Kidney capillary endothelial cell (primary cell): ENCODE measurements at places on chromosomes 7 and 10.

- DNase-seq, result no peak
These were observed 98.7 kb upstream of the DNAAF5 start for GRCh38 chr7:627661-628401.

DNA sequence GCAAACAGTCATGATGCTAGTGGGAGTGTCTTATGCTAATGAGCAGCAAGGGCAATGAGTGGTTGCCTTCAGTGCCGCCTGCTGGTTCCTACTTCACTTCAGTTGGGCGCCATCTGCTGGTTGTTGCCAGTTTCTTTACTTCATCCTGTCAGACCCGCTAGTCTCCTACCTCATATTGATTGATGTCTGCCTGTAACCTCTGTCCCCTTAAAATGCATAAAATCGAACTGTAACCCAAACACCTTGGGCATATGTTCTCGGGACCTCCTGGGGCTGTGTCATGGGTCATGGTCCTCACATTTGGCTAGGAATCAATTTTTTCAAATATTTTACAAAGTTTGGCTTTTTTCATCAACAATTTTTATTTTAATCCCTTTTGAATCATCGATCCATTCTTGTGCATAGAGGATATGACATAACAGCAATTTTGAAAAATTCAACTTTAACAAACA, 62.8 kb upstream of the C7orf33 start:
- DNase-seq, result peak; percentile 79

- no peak for DNase-seq
These were observed 3.8 kb downstream of the VPS41 start for GRCh38 chr7:38905056-38905759.

GRCh38 chr7:130912082-130912861, 178.3 kb upstream of the KLF14 start:
- DNase-seq, result peak; percentile 71

- DNase-seq, result no peak
These were observed 110.5 kb downstream of the IPMK start for GRCh38 chr10:58157076-58157766.

DNA sequence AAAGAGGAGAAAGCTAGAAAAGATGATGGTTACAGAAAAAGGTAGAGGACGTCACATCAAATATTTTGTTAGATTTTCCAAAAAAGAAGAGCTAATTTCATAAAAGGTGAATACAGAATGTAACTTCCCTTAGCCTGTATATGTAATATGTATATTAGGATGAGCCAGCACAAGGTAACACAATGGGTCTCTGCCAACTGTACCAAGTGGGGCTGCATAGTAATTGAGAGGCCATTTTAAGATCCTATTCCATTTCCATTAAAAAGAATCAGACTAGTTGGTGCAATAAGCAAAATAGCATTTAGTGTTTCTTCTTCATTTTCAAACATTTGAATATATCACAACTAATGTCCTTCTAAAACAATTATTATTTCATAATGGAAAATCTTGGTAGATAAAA, 134.6 kb downstream of the SEMA3A start:
- no peak for DNase-seq

DNA sequence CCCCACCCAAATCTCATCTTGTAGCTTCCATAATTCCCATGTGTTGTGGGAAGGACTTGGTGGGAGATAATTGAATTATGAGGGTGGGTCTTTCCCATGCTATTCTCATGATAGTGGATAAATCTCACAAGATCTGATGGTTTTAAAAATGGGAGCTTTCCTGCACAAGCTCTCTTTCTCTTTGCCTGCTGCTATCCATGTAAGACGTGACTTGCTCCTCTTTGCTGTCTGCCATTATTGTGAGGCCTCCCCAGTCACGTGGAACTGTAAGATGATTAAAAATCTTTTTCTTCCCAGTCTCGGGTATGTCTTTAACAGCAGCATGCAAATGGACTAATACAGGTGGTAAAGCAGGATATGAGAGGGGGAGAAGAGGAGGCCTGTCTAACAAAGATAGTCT, 88.3 kb downstream of the TMEM106B start:
- no peak for DNase-seq

DNA sequence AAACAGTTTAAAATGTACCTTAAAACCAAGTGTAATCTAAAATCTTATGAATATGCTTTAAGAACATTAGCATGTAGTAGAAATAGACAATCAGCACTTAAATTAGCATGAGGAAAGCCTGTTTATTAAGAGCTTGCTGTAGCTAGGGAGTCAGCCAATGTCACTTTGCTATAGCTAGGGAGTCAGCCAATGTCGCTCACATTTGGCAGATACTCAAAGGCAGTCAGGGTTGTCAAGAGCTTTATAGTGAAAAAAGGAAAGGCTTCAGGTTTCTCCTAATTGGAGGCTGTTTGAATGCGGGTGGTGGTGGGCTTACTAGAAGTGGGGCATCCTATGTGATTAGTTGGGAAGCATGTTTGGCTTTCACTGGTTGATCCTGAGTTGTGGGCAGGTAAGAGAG, 226.2 kb upstream of the DGKB start:
- DNase-seq, result no peak

DNA sequence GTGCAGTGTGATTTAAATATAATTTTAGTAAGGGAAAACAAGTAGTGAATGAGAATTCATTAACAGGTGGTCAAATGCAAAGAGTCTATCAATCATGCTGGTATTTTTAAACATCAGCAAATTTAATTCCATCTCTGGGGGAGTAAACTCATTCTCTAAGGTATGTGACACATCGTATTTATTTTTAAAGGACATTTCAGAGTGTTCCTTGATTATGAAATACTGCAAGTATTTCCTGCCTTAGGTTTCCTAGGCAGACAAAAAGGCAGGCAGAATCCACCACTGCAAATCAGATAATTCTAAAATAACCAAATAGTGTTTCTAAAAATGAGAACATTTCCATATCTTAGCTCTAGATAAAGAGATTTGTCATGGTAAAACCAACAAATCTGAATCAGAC, 193.8 kb downstream of the LRRTM3 start:
- DNase-seq, result no peak

DNA sequence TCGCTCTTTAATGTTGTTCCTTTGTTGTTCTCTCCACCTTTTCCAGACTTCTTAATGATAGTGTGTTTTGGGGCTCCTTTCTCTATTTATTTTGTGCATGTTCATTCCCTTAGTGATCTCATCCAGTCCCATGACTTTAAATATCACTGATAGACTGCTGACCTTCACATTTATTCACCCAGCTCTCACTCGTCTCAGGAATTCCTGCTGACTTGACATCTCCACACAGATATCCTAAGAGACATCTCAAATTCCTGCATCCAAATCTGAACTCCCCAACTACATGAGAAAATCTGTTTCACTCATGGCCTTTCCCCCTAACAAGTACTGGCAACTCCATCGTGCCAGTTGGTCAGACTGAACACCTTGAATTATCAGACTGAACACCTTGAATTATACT, 111.2 kb downstream of the CTTNBP2 start:
- no peak for DNase-seq

DNA sequence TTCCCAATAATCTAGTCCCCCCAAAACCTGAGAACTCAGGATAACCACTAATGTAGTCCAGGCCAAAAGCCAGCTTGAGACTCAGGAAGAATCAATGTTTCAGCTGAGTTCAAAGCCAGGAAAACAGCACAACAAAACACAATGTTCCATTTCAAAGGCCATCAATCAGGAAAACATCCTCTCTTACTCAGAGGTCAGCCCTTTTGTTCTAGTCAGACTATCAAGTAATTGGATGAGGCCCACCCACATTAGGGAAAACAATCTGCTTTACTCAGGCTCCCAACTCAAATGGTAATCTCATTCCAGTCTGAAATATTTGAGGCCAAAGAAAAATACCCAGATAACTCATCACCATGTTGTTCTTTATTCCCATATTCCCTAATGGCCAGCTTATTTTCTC, 152.2 kb downstream of the SDHAF3 start:
- DNase-seq, result no peak
